T-cell (primary cell): ENCODE measurements at places on chromosomes 4 and X. TPM values are rescaled to one million over a fixed set of nuclear protein-coding genes. Genes with fewer than 3 reads are reported as not detected.

Gene FOXR2
- total RNA-seq = not detected

Gene IL1RAPL2
- not detected for total RNA-seq

Gene TXLNG
- 17.6 TPM for total RNA-seq

Gene TMSB15C
- total RNA-seq = 2.7 TPM

Gene OTUD6A
- total RNA-seq = not detected

Gene SULT1B1
- 10.0 TPM for total RNA-seq

Gene GUCY1B1
- 0.12 TPM for total RNA-seq

Gene PLAC1
- total RNA-seq = not detected

Gene ZCCHC12
- total RNA-seq = not detected

Gene NDST3
- not detected for total RNA-seq

Gene GLRA3
- not detected for total RNA-seq

Gene PCYT1B
- not detected for total RNA-seq

Gene NHS
- total RNA-seq = 0.20 TPM

Gene SMARCA1
- total RNA-seq = 1.4 TPM

Gene MAP3K15
- not detected for total RNA-seq

Gene PGAM4
- total RNA-seq = not detected

Gene TEX11
- not detected for total RNA-seq
